ENCODE measurements at places on chromosomes 1 and 21.

DNA sequence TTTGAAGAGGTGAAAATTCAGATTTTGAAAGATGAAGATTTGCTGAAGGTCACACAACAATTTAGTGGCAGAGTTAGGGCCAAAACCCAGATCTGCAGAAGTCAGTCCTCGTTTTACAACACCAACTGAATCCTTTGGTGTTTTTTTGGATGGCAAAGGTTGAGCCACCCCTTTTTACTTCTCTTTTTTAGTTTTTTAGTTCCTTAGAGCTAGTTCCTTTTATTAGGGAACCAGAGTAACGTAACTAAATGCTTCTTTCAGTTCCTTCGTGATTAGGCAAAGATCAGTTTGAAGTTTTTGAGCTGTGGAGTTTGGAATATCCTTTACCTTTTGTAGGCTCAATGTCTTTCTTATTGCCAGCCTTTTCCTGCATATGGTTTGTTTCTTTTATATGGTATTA is 67.9 kb upstream of the ARID1A start:
- no peak for DNase-seq

DNA sequence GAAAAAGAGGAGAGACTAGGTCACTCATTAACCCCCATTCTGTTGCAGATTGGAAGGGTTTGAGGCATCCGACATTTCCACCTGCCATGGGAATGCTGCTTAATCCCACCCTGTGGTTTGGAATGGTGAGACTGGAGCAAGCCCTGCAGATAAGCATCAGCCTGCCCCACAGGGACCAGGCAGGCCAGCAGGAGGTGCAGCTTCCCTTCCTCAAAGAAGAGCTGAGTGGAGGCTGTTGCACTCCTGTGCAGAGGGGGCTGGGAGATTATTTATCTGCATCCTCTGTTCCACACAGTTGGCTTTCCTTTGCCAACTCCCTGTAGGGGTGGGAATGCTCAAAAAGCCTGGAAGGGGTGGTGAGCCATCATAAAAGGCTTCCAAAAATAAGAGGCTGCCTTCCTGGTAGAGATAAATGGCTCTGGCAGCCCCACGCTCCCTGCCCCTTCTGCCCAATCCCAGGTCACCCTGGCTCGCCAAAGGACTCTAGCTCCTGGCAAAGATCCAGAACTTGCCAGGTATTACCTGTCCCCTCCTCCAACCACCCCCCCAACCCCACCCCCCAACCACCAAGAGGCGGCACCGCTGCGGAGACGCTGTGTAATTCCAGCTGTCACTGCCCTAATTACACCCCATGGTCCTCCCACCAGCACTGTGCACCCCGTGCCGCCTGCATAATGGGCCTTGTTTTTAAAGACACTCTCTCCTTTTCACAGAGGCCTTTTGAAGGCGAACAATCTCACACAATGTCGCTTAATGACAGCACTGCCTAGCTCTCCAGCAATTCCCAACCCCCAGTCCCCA is 83.0 kb upstream of the ZC3H12A start:
- no peak for DNase-seq

DNA sequence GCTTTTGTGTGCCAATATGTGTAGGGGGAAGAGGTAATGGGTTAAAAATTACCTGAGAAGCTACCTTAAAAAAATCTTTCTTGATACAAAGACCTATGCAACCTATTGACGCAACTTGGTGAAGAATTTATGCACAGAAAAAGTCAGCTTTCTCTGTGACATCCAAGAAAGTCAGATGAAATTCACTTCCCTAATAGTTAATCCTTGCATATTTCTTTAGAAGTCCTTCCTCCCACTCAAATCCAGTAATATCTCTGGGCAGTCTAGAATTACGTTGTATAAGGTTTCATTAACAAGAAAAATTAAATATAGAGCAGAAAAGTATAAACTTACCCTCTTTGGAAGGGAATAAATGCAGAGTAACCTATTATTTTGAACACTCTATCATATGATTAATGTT is 2.9 kb downstream of the UBAP2L start:
- no peak for DNase-seq

DNA sequence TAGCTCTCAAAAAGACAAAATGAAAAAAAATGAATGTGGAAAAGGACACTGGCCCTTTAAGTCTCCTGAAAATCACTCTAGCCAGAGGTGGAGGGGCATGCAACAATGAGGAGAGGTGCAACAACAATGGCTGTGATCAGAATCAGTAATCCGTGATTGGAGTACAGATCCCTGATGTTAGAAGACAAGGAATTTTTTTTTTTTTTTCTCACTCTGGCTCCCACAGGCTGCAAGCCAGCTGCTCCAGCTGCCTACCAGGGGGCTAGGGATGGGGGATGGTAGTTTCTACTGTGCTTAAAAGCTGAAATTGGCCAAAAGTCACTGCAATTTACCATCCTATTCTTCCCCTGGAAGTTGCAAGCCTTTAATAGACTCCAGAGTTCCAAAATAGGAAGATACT is 54.5 kb downstream of the STYXL2 start:
- DNase-seq: no peak

DNA sequence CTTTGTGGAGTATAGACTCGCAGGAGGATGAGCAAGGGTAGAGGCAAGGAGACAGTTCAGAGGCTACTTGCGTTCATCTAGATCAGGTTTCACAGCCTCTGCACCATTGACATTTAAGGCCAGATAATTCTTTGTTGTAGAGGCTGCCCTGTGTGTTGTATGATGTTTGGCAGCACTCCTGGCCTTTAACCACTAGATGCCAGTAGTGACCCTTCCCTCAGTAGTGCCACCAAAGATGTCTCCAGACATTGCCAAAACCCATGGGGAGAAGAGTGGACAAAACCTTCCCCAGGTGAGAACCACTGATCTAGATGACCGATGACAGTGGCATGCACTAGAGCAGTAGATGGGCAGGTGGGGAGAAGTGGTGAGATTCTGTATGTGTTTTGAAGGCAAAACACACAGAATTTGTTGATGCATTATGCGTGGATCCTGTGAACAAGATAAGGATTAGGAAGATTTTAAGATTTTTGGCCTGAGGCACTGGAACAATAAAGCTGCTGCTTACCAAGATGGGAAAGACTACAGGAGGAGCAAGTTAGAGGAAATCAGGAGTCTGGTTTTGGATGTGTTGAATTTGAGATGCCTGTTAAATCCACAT is 9.9 kb upstream of the COG2 start:
- DNase-seq: no peak

DNA sequence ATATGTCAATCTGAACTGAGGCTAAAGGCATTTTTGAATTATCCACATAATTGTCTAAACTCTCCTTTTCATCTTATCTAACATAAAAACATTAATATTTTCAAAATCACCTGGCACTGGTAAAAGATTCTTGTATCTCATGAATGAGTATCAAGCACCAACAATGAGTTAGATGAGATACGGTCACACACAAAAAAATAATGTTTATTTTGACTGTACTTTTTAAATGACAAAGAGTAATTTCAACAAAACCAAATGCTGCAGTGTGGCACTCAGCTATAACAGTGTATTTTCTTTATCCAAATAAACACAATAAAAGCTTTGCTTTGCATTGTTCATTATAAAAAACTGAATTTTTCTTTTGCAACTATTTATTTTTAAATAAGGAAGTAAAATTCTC is 59.5 kb downstream of the EIF4G3 start:
- no peak for DNase-seq

DNA sequence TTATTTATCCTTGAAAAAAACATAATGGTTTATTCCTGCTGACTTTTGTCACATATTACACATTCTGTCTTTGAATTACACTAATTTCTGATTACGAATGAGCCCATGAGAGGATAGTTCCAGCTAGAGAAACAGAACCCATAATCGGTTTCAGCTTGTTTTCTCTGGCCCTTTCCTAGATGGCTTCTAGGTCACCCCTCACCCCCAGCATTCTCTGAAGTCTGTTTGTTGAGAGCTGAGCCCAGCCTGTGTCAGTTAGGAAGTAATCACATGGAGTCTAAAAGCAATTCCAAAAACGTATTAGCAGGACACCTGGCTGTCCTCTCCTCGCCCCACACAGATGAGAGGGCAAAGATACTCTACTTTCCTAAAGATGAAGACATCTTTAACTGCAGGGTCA is 48.9 kb downstream of the KIAA1614 start:
- DNase-seq: no peak

- DNase-seq: no peak
Measured at GRCh38 chr1:223724376-223724775, 12.0 kb downstream of the CAPN2 start.

DNA sequence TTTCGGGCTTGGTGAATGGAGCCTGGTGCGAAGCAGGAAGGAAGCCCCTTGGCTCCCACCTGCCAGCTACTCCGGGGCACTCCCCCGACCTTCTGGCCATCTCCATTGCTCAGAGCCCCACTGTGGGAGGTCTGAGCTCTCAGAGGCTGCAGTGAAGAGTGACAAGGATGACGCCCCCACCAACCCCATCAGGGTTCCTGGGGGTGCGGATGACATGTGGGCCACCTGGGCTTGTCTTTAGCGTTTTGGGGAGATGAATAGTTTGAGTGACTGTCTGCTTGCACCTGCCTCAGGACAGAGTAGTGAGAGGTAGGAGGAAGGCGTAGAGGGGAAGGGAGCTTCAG is 43.2 kb upstream of the LBR start:
- DNase-seq: no peak

- DNase-seq: no peak
Measured at GRCh38 chr21:36186506-36187399, 30.1 kb downstream of the DOP1B start.

GRCh38 chr1:100539836-100540536 is 2.0 kb downstream of the GPR88 start:
- DNase-seq: no peak

DNA sequence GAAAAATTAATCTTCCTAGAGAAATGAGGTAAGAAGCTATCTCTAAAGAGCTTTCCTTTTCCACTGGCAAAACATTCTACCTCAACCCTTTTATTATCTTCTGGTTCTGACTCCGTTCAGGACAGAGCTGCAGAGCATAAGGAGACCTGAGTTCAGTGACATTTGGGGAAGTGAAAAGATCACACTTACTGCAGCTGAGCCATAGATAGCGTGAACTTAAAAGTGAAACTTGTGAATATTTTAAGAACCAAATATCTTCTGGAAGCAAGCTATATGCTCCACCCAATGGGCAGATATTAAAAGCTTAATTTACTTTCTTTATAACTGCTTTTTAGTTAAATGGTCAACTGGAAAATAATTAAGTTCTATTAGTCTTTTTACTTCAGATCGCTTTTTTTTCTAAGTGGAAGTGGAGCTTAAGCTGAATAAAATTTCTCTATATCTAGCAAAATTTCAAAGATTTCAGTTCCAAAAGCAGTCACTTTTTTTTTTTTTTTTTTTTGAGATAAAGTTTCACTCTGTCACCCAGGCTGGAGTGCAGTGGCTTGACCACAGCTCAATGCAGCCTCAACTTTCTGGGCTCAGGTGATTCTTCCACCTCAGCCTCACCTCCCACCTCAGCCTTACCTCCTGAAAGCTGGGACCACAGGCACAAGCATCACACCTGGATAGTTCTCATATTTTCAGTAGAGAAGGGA is 11.9 kb downstream of the PTPN22 start:
- DNase-seq: no peak

- no peak for DNase-seq
Measured at GRCh38 chr21:27301220-27301619, 334.3 kb upstream of the ADAMTS5 start.

Measured in activated T-helper 2 cell treated with anti-CD3 and anti-CD28 coated beads, Interferon-gamma antibody, Interleukin-2, Interleukin-4, amounts not matched to agents 10 μg/mL and 5 μg/mL and 100 μg/mL, durations not matched to agents 14 hours and 24 hours and 36 hours (primary cell).